ENCODE measurements at places on chromosomes 7 and 10.

- DNase-seq: no peak
Measured at GRCh38 chr7:112280267-112280666, 73.8 kb downstream of the ZNF277 start.

GRCh38 chr7:88399696-88400240 lies 93.1 kb upstream of the STEAP4 start:
- DNase-seq: peak; percentile 22

DNA sequence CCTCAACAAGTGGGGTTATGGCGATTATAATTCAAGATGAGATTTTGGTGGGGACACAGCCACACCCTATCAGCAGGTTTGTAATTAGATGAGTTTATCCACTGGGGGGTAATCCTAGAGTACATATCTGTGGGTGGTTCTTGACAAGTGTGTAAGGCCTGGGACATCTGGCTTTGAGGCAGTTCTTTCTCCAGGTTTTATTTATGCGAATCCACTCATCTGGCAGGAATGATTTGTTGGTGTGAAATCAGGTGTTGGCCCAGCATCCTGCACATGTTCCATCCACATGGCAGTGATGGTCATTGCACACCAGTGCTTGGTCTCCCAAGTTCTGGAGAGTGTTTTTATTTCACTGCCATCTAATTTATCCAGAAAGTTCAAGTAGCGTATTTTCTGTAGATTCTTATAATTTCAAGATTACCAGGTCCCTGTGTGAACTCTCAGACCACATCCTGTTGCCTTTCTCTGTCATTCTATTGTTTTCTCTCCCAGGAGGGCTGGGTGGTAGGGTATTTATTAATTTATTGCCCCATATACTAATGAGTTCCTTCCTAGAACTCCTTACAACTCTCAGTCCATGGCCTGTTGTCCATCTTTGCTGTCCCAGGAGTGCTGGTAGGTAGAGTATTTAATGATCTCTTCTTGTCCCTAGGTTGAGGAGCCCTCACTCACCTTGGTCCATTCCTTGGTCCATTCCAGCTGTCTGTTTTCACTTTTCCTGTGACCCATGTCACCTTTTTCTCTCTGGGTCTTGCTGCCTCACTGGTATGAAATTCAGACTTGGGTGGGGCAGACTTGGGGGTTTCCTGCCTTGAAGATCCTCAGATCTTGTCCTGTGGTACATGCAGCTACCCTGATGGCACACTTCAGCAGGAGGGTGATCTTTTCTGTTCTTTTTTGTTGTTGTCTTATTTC lies 10.4 kb downstream of the RALA start:
- peak; percentile 33 for DNase-seq

DNA sequence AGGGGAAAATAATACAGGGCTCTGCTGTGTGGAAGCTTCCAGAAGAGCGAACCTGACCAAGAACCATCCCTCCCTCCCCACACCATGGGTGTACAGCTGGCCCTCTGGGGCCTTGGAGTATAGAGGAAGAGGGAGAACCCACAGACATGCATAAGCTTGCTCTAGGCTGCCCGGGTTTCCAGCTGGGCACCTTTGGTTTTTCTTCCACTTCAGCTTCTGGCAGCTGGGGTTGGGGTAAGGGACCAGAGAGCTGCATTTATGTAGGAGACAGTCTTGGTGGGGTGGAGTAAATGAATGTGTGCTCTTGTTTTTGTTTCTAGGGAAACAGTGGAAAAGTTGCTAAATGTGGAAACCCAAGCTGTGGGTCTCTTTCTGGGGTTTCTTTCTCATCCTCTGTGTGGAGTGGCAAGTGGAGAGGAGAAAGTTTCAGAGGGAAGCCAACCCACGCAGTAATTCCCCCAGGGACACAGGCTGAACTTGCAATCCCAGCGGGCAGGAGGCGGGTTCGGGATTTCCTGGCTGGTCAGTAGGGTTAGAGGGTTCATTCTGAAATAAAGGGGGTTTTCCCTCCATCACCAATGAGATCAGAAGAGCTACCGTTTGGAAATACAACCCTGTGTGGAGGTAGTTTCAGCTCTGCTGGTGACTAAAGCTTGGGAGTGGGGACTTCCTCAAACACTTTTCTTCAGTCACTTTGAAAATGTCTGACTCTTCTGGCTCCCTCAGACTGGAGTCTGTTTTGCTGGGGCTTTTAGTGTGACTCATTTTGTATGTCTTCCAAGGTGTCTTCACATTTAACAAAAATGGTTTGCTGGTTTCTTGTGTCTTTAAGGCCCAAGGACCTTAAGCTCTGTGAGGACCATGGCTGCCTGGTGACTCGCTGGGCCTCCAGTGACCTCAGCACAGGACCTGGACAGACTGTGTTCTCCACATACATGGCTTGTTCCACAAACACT lies 22.2 kb upstream of the SRGN start:
- peak; percentile 53 for DNase-seq

DNA sequence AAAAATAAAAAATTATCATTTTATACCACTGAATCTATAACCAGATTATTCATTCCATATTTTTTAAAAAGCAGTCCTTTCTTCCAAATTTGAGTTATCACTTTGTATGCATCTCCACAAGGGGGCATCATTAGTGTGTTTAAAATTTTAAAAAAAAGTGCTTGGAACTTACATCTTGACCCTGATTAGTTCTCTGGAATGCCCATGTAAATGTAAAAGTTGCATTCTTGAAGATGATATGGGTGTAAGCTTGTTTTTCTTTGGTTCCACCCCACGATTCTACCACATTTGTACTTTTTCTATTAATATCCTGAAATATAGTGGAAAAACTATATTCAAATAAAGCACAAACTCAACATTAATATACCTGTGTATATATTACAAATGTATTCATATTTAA lies 144.9 kb downstream of the ELAPOR2 start:
- peak; percentile 35 for DNase-seq

GRCh38 chr7:12771378-12771877 lies 84.0 kb downstream of the ARL4A start:
- peak; percentile 71 for DNase-seq

DNA sequence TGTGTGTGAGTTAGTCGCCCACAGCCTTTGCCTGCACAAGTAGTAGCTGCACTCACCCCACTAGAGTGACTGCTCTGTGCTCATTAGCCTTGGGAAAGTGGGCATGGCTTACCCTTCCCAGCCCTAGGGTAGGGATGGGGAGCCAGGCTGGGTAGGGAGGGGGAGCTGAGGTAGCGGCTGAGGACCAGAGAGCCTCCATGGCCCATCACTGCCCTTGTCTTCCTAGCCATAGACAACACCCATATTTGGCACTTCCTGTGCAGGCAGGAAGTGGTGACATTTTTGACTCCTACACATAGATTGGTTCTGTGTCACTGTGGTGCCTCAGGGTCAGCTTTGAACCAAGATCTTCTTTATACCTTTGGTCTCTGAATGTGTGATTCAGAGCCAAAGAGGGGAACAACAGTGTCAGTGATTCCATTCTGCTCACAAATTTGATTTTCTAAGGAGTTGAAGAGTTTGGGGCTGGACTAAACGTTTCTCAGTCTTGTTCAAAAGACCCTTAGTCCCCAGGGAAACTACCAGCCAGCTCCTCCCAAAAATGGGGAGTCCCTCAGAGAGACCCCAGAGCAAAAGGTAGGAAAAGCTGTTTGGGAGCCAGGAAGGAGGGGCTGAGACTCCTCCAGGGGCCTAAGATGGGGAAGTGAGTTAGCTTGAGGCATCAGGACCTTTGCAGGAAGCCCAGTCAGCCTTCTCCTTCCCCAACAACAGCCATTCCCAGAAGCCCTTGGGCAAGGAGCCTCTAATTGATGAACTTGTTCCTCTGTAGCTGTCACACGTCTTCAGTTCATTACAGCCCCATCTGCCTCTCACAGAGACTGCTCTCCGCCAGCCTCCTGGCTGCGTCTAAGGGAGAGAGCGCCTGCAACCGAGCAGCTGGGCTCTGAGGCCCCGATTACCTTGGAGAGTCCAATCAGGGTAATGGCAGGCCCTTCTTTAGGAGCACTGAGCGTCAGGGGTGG lies 135.0 kb downstream of the CDH23 start:
- DNase-seq: no peak

GRCh38 chr10:20041931-20042330 lies 225.7 kb downstream of the PLXDC2 start:
- no peak for DNase-seq

DNA sequence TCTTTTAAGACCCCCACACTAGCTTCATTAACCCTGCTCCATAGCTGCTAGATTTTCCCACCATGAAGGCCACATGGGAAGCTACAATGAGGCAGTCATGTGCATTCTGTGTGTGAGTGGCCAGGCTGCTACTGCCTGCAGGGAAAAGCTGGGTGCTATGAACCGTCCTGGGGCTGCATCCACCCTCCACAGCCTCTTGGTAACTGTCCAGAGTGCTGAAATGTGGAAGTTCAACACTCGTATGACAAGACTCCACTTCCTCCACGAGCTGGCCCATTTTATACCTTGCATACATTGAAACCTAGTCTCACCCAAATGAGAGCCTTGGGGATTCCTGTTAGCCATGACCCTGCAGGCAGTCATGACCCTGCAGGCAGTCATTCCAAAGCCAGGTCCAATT lies 59.4 kb downstream of the CUZD1 start:
- peak; percentile 5 for DNase-seq

GRCh38 chr10:42615419-42615818 lies 23.0 kb downstream of the ZNF33B start:
- no peak for DNase-seq
